ENCODE measurements at places on chromosomes 2 and 18.

DNA sequence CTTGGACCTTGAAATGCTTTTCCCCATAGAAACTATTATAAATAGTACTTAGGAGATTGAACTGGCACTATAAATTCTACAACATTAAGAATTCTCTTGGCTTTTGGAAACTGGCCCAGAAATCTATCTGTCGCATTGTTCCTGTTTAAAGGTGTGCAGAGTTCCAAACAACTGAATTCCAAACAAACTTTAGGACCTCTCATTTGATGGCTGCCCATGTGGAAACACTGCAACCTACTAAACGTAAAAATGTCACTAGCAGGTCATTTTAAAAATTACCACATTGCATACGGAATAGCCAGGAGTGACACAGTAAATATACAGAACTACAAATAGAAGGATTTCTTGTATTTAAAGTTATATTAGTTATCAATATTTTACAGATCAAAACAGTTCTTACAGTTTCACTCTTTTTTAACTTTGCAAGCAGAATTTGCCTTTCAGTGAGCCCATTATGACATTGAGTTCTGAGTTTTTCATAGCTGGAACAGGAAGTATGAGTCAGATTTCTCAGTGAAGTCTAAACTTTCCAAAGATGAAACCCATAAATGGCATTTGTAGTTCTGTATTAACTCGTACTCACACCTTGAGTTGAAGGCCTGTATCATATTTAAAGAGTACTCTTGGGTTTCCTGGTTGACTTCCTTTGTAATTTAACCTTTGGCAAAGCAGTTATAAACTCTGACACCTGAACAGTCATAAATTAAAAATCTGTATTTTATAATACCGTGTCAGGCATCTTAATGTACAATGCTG, 142.3 kb upstream of the BOD1L2 start:
- no peak for DNase-seq

- peak; percentile 59 for DNase-seq
Observed at GRCh38 chr2:223169830-223170605, 118.0 kb downstream of the KCNE4 start.

GRCh38 chr2:227351639-227352038, 26.6 kb downstream of the MFF start:
- no peak for DNase-seq

- DNase-seq, result peak; percentile 32
Observed at GRCh38 chr18:54119524-54120019, 104.9 kb downstream of the MBD2 start.

DNA sequence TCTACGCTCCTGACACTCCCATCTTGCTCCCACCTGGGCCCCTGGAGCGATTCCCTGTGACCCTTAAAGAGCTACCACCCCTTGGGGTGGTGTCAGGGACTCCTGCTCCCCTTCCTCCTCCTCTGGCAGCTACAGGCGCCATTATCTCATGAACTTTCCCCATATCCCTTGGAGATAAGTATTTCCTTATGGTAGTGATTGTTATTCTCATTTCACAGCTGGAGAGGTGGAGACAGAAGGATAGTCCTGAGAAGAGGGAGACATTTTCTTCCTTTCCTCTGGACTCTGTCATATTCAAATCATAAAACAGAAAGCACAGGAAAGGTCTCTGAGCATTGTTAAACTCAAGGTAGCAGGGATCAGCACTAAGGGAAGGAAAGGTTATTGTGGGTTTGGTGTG, 34.6 kb downstream of the RDH14 start:
- DNase-seq, result no peak

DNA sequence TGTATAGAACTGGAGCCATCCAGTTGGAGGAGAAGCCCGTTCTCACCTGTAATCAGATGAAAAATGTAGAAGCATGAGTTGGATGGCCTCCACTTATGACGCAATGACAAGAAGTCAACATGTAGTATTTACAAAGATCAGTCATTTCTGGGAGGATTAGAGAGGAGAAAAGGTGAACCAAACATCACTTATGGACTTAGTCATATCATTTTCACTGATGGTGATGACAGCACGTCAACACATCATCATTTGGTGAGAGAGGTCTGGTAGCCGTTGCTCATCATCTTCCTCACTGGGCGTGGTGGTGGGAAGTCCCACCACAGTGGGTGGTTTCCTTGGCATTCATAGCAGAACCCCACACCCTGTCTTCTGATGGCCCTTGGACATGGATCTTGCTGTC, 264.2 kb upstream of the EPAS1 start:
- no peak for DNase-seq

DNA sequence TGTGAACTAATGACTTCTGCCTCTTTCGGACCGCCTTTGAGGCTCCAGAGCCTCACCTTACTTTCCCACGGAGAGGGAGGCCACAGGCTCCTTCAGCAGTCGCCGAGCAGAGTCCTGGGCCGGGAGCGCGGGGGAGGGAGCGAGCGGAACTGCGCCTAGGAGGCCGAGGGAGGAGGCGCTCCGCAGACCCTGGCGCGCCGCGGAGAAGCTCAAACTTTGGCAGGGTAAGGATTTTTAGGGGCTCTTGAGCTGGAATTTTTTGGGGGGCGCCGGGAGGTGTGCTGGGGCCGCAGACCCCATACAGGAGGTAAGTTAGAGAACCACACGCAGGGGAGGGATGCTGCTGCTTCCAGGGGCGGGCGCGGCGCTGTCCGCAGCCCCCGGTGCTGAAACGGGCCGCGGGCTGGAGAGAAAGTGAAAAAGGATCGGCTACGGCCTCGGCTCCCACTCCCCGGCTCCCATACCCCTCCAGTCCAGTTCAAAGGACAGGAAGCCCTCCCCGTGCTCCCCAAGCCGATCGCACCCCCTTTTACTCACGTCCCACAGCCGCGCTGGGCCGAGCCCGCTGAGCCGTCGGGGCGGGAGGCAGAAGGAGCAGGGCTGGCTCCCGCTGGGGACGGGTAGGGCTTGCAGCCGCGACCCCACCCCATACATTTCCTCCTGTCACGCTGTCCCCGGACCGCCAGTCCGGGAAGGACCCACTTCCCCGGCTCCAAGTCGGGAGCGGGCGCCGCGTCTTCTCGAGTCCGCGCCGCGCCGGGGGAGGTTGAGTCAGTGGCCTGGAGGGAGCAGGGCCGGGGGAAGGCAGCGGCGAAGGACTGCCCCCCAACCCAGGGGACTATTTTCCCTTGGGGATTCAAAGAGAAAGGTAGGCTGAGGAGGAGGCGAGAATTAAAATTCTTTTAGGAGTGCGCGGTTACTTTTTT, at the start of gene CNGA3:
Gene CNGA3 (plus strand): TSS at position 146 of the 926 bp plus-strand sequence. CDS start 23,520 bp downstream, outside the sequence.
- peak; percentile 59 for DNase-seq

DNA sequence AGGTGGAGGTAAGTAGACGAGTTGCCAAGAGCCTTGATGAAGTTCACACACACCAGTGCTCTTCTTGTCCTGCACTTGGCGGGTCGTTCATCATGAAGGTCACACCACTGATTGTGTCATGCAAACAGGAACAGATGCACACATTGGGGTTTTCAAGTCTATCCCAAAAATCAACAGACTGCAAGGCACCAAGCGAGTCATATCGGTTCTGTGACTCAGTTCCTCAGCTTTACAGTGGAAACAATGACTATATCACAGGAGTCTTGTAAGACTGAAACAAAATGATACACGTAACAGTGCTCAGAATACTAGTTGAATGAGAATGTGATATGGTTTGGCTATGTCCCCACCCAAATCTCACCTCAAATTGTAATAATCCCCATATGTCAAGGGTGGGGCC, 526.9 kb upstream of the ID2 start:
- no peak for DNase-seq

DNA sequence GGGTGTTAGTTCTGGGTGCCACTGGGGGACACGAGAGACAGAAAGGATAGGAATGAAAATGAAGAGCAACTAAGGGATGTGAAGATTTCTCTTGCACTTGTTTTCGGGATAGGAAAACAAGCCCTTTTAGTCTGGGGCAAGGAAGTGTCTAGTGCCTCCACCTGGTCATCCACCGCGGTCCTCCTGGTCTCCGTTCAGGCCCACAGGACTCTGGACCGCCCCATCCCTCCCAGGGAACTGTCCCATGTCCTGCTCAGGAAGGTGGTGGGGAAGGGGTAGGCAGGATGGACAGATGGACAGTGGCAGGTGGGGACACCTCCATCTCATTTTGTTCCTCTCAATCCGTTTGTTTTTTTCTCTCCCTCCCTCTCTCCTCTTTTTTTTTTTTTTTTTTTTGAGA, 45.9 kb downstream of the AGAP1 start:
- DNase-seq, result no peak

- no peak for DNase-seq
Observed at GRCh38 chr18:51952844-51953243, 387.2 kb upstream of the DCC start.

DNA sequence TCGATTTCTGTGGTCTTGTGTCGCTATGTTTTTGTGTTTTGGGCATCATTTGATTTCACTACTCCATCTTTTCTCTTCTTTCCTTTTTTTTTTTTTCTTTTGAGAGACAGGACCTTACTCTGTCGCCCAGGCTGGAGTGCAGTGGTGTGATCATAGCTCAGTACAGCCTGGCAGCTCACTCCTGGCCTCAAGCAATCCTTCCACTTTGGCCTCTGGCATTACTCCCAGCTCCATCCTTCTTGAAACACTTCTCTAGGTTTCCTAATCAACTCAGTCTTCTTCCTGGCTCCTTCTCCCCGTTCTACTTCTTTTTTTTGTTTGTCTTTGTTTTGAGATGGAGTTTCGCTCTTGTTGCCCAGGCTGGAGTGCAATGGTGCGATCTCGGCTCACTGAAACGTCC, 26.5 kb downstream of the TCF23 start:
- DNase-seq, result no peak

DNA sequence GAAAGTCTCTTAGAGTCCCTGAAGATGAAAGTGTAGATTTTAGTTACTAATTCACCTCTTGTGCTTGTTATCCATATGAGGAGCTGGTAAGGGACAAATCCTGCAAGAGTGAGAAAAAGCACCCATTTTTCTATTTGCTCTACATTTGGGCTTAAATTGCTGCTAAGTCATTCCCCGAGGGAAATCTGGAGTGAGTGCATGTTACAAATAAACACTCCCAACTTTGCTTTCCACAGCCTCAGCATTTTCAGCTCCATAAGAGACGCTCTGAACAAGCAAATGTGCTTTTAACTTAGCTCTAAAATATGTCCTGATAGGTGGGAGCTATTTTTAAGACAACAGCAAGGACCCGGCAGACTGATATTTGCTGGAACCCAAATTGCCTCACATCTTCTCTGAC, 126.7 kb downstream of the DPP10 start:
- DNase-seq, result no peak

DNA sequence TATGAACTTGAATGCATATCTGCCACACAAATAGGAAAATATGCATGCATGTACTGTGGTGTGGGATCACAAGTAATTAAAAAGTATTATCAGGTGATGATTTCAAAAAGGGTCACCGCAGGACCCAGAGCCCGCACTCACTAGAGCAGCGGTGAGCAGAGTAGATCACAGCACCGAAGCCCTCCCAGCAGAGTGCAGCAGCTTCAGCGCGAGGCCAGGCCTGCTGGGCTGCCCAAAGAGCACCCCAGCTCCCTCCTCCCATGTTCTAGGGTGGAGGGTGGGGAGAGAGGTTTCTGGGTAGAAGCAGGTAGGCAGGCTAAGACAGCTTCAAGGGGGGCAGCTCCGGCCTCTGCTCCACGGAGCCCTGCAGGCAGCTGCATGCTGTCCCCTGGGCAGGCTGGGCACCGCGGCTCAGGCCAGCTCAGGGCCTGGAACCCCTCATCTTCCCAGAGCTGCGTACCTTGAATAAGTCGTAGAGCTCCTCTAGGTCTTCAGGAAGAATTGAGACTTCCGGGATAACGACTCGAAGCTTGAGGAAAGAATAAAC, 24.9 kb downstream of the RPL31 start:
- DNase-seq, result no peak

- no peak for DNase-seq
Observed at GRCh38 chr18:77522051-77522675, 272.5 kb downstream of the GALR1 start.

DNA sequence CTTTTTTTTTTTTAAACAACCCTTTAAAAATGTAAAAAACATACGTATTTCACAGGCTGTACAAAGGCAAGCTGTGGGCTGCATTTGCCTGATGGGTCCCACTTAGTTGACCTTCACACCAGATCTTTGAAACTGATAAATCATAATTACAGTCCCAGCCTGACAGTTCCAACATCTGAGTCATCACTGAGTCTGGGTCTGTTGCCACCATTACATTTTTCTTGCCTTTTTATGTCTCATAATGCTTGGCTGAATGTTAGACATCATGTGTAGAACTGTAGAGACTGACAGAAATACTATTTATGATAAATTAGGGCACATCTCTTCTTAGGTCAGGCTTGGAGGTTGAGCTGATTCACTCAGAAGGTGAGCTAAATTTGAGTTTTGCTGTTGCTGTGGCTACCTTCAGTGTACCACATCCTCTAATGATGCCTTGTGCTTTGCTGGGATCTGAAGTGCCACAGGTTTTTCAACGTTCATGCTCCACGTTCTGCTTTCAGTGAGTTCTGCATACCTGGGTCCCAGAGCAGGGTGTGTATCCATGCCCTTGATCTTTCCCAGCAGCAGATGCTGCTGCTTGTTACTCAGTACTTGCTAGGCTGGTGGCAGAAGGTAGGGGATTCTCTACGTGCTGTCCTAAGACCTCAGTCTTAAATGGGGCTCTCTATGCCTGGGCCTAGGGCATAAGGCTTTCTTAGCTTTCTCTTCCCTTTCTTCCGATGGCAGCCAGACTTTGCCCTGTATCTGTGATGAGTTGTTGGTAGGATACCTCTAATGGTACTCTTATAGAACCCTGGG, 160.6 kb upstream of the SMAD7 start:
- no peak for DNase-seq

DNA sequence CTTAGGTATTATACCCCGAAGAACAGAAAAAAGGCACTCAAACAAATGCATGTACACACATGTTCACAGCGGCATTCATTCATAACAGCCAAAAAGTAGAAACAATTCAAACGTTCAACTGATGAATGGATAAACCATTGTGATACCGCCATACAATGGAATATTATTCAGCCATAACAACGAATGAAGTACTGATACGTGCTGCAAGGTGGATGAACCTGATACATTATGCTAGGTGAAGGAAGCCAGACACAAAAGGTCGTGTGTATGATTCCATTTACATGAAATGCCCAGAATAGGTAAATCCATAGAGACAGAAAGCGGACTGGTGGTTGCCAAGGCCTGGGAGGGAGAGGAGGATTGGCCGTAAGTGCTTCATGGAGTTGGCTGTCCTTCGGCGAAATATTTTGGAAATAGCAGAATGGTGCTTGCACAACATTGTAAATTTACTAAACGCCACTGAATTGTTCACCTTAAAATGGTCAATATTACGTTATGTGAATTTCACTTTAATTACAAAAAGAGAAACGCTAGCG, 750 bp upstream of the RMP24 start:
- no peak for DNase-seq

GRCh38 chr2:226999661-227000060, 163.8 kb downstream of the RHBDD1 start:
- no peak for DNase-seq

DNA sequence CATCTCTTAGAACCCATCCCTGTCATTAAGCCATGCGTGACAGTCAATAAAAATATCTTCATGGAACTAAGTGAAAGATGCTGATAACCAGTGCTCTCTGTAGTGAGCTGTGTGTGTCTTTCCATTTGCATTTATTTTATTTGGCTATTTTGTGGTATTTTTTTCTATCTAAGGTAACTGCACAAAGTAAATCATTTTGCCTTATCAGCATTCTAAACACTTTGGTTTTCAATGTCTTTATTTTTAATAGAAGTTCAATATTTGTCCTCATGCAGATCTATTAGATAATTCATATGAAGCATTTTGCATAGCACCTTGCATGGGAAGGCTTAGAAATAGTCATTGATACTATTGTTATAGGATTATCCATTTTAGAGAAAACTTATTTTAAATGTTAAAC, 163.6 kb upstream of the TANK start:
- DNase-seq, result no peak

- no peak for DNase-seq
Observed at GRCh38 chr2:95041060-95041823, 15.7 kb downstream of the MAL start.

Data from WERI-Rb-1 (cell line).